Sigmoid colon (tissue), 7 donors: ENCODE measurements at places on chromosomes 16 and 17.

GRCh38 chr17:41196068-41196467, 6.4 kb downstream of the KRTAP9-1 start:
- no peak for DNase-seq

- peak; percentile 75 for DNase-seq
Measured at GRCh38 chr17:77802811-77803220, 155.7 kb upstream of the TNRC6C start.

- no peak for DNase-seq
Measured at GRCh38 chr16:54434859-54435258, 148.3 kb upstream of the IRX3 start.

- no peak for DNase-seq
Measured at GRCh38 chr16:25158401-25158800, 46.9 kb downstream of the LCMT1 start.

DNA sequence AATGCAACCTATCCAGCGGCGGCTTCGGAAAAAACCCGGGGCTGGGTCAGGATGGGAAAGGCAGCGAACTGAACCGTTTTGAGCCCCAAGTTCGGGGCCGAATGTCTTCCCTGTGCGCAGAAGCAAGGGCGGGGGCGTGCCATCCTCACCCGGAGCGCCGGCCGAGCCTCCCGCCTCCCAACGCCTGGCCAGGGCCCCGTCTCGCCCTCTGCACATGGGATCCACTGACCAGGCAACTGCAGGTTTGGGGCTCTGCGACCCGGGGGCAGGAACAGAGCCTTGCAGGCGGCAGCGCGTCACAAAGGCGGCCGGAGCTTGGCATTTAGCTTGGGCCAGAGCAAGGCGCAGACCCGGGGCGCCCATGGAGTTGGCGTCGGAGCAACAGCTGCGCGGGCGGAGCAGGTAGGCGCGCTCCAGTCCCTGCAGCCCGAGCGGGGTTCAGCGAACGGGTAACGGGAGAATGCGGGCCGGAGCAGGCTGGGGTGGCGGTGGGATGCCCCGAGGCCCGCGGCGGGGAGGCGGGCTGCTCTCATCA, at the start of gene FBXO39:
TSS of gene FBXO39 (plus strand) at position 345 of the 535 bp plus-strand sequence. CDS start 3,654 bp downstream, outside the sequence.
- DNase-seq: no peak

DNA sequence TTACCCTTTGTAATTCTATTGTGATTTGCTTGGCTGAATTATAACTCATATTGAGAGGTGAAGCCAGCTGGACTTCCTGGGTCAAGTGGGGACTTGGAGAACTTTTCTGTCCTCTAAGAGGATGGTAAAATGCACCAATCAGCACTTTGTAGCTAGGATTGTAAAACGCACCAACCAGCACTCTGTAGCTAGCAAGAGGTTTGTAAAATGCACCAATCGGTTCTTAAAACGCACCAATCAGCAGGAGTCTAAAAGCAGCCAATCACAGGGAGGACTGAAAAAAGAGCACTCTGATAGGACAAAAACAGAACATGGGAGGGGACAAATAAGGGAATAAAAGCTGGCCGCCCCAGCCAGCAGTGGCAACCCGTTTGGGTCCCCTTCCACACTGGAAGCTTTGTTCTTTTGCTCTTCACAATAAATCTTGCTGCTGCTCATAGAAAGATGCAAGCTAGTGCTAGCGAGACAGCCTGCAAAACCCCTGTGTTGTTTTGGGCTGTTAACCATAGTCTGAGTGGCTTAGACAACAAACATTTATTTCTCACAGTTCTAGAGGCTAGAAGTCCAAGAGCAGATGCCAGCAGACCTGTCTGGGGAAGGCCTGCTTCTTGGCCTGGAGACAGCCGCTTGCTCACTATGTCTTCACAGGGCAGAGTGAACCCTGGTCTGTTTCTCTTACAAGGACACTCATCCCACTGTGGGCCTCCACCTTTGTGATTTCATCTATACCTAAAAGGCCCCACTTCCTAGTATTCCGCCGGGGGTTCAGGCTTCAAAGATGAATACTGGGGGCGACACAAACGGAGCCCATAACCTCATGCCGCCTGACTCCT, 39.0 kb upstream of the CRISPLD2 start:
- peak; percentile 63 for DNase-seq

GRCh38 chr17:81295676-81296381, 722 bp upstream of the SLC38A10 start:
- DNase-seq: no peak

DNA sequence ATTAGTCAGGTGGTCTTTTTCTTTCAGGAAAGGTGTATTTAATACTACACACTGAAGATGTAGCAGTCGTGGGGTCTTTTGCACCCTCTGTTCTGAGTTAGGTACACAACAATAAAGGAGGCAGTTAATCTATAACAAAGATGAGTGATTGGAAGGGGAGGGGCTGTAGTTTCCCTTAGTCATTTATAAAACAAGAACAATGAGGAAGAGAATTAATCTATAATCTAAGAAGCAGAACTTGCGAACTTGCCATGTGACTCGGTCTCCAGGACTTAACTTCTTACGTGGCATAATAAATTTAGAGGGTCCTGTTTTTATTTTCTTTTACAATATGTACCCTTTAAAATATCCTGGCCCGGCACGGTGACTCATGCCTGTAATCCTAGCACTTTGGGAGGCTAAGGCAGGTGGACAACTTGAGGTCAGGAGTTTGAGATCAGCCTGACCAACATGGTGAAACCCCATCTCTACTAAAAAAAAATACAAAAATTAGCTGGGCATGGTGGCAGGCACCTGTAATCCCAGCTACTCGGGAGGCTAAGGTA, 8.6 kb upstream of the APPBP2 start:
- DNase-seq: no peak

GRCh38 chr16:89918453-89919347, at the start of gene MC1R:
Gene MC1R (plus strand): TSS chr16:89918862. CDS start chr16:89919259, 397 bp downstream.
- DNase-seq: no peak

DNA sequence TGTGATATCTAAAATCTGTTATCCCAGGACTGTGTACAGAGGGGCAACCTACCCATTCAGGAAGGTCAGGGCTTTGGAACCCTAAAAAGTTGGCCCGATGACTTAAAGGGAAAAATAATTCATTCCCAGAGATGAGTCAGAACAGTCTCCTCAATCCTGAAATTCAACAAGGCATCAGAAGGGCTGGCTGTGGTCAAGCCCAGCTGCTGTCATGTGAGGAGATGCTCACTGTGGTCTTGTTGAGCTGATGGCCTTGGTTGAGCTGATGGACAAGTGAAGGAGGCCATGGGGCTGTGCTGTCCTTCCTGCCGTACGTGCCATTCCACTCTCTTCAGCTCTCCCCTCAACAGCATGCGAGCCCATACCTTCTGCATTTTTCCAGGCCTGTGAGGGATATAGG, 20.9 kb upstream of the DRG2 start:
- no peak for DNase-seq

GRCh38 chr17:78541488-78542206, 35.5 kb downstream of the DNAH17 start:
- peak; percentile 62 for DNase-seq

GRCh38 chr17:44037471-44037870, 22.7 kb upstream of the TMEM101 start:
- DNase-seq: no peak

DNA sequence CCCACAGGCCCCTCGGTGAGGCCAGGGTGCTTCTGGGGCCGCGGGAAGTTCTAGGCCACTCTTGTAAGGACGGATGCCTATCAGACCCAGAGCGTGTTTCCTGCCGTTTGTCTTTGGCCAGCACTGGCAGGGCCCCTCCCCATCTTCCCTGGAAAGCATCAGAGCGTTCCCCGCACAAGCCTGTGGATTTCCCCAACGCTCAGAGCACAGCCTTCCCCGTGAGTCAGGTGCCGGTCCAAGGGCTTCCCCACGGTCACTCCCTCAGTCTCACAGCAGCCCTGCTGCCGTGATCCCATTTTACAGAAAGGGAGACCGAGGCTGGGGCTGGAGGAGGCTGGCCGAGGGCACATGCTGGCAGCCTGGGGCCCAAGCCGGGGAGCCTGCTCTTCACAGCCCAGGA, 33.7 kb downstream of the CRISPLD2 start:
- no peak for DNase-seq

GRCh38 chr17:20228410-20228809, 219.3 kb downstream of the SPECC1 start:
- no peak for DNase-seq

- DNase-seq: no peak
Measured at GRCh38 chr16:65062736-65063583, 58.9 kb downstream of the CDH11 start.

- DNase-seq: no peak
Measured at GRCh38 chr17:43784068-43784467, 3.8 kb downstream of the CFAP97D1 start.

DNA sequence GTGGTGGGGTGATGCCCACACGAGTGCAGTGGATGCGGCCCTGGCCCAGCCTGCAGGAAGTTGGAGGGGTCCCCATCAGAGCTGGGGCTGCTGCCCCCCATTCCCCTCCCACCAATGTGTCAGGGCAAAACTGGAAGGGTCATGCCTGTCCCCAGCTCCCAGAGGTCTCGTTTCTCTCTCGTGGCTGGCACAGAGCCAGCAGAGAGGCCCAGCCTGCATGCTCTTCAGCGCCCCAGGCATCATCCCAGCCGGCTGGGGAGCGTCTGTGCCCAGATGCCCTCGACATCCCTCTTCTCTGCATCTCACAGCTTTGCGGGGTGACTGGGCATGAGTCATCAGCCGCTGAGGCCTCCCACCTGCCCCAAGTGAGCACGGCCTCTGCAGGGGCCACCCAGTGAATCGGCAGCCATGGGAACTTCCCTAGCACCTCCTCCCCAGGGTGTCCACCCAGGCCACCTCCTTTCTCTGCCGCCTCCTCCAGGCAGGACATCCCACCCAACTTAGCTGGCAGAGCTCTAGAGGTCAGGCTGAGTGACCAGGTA, 9.8 kb upstream of the CSNK1D start:
- no peak for DNase-seq
